BJ (cell line): ENCODE measurements at places on chromosomes 3 and 15. TPM values are rescaled to one million over a fixed set of nuclear protein-coding genes. Genes with fewer than 3 reads are reported as not detected.

GRCh38 chr3:99842826-99843589 is 25.3 kb downstream of the CMSS1 start:
- no peak for DNase-seq

DNA sequence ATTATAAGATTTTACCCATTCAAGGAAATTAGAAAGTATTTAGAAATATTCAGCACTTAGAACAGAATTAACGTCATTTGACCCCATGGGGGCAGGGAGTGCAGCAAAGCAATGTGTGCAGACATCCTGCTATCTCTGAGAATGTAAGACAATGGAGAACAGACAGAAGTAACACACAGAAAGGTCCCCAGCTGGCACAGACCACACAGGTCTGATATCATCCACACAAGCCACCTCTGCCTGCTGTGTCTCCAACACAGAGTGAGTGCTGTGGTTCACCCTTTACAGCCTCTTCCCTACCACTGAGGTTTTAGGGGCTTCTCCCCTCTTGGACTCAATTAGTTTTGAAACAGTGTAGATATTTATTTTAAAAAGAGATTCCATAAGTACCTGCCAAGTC is 16.1 kb downstream of the TXNRD3 start:
- no peak for DNase-seq

- no peak for DNase-seq
Measured at GRCh38 chr3:117586161-117586560, 876.6 kb downstream of the TUSC7 start.

DNA sequence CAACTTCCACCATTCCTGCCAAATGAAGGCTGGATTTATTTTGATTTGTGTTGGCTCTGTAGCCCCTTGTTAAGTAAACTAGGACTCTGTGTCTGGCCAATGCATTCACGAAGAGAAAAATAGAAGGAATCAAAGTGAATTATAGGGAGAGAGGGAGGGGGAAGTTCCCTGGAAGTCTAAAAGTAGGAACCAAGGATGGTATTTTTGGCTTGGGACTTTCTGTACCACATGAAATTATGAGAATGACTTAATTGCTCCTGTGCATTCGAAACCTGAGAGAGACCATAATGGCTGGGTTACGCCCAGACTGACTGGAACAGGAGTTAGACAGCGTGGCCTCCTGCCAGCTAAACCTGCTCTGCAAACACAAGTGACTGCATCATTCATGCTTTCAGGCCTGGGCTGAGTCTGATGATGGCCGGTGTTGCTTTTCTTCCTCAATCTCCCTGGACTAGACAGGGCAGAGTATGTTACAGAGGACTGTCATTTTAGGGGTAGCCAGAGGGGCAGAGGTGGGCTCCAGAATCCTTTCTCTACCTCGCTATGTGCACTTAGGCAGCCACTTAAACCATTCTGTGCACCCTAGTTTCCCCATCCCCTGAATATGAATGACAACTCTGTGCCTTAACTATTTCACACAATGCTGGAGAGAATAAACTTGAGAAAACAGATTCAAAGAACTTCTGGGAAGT is 58.9 kb downstream of the MYO1E start:
- no peak for DNase-seq

DNA sequence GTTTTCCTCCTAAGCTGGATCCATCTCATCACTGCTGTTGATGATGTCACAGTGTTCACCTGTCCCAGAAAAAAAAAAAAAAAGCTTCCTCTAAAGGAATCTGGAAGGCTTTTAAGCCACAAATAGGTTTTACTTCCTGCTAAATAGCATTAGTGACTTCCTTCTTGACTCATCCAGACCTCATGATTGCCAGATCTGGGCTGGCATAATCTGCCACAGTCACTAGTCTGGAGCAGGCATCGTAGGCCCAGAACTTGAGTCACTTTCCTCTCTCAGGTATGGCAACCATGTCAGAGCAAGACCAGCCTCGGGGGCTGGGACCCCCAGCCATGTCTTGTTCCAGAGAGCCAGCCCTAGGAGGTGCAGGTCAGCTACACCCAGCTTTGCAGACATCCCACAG is 266.5 kb upstream of the CADM2 start:
- no peak for DNase-seq

- DNase-seq = no peak
Measured at GRCh38 chr3:184471439-184471838, 90.1 kb upstream of the EPHB3 start.

- DNase-seq = no peak
Measured at GRCh38 chr3:31836131-31837075, 144.7 kb downstream of the OSBPL10 start.

DNA sequence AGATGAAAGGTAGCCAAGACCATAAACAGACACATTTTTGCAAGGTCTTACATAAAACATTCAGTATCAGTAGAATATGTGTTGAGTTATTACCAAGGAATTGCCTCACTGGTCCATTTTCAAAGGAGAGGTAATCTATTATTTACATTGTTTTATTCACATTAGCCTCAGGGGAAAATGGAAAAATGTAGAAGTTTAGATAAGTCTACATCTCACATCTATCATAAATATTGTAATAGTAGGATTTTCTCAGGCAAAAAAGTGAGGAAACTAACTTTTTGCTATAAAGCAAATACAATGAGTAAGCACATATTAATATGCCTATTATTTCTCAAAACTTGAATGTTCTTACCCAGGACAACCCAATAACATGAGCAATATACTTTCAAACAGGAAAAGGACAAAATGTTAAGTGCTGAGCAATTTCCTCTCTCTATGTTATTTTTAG is 184.6 kb upstream of the AGTR1 start:
- DNase-seq = no peak

DNA sequence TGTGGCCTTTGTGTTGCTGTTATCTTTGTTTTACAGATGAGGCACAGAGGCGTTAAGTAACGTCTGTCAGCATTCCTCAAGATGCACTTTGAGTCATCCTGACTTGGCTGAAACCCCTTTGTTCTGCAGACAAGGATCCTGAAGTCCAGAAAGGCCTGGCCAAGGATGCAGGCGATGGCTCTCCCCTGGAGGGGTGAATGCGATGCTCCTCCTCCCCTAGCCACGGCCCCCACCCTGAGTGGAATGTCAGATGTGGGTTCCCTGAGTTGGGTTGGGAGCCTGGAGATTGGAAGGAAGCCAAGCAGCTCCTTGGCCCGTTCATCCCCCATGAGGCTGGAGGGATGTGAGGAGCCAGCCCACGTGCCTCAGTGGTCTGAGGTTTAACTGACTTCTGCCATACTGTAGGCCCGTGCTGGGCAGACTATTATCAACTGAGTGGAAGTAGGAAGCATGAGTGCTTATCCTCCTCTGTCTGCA is 43.3 kb downstream of the POMGNT2 start:
- DNase-seq = no peak

DNA sequence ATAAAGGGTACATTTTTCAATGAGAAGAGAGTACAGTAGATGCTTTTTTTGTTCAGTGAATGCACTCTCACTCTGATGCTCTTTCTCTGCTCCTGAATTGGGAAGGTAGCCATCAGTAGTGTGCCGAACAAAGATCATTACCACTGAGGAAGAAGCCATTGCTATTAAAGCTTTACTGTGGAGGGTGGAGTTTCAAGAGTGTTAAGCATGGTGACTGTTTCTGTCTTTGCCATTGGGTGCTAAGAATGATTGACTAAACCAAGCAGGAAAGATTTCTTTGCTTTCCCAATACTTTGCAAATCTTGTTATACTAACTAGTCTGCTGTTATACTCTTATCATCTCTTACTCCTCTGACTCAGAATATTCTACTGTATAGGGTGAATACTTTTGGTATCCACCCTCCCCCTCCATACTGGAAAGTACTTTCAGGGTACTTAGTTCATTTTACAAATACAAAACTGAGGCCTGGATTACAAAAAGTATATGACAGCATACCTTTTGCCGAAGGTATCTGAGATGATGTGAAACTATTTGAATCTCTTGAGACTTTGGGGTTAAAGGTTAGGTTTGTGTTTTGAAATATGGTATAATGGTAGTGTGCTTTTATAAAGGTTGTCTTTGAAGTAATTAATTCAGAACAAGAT is 1.7 kb downstream of the RAB11A start:
- DNase-seq = no peak

DNA sequence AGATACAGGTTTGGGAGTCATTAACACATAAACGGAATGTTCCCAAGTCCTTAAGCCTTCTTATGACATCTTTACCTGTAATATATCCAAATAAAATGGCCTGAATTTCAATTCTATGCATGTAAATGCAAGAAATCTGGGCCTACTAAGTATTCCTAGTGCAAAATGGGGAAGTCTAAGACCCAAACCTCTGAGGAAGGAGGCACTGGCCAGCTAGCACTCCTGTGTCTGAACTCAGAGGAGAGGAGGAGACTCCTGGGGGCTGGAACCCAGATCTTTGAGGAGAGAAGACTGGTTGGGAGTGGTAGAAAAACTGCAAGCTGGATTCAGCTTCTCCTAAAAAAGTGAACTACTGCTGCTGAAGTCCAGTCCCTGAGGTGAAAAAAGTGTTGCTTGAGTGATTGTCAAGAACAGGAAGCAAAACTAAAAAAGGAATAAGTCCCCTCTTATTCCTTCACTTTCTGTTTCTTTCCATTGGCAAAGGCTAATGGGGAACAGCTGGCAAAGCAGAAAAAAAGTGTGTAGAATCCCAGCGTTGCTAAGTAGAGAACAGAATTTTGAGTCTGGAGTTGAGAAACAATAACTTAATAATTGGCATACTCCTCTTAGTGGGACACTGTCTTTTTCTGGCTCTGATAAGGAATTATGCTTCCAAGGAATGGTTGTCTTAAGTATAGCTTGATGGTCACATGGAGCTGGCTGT is 54.8 kb upstream of the ATP2C1 start:
- DNase-seq = no peak

- no peak for DNase-seq
Measured at GRCh38 chr3:61669668-61670299, 108.4 kb downstream of the PTPRG start.

DNA sequence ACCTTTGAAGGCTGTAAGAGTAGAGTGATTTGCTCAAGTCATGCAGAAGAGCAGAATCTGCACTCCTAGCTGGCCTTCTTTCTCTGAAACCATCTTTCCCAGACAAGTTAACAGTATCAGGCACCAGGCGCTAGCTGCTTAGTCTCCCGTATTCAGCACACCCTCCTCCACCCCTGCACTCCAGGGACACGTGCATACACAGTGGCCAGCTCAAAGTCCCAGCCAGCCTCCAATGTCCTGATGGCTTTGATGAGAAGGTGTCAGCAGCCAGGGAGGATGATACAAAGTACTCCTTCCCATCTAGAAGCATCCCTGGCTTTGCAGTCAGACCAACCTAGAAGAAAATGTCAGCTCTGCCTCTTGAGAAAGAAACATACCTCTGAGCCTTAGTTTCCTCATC is 177.8 kb downstream of the ADAMTS17 start:
- DNase-seq = no peak

DNA sequence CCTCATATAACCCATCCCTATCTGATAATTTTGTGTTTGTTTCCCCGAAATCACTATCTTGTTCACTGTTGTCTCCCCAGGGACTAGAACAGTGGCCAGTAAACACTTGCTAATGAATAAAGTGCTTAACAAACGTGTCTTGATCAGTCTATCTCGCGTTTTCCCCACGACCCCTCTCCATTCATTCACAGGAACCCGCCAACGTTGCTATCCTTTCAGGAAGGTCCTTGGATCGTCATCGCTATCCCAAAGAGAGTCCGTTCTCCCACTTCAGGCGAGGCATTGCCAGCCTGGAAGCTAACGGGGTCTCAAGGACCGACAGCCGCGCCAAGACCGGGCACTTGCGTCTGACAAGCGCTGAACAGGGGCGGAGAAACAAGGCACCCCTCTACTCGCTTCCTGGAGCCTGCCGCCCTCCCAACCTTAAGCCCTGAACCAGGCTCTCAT is 344 bp downstream of the LINS1 start:
- no peak for DNase-seq

- no peak for DNase-seq
Measured at GRCh38 chr3:39050029-39050428, 1.7 kb downstream of the SCN11A start.

GRCh38 chr3:173652093-173652492 is 254.5 kb downstream of the NLGN1 start:
- DNase-seq = no peak

DNA sequence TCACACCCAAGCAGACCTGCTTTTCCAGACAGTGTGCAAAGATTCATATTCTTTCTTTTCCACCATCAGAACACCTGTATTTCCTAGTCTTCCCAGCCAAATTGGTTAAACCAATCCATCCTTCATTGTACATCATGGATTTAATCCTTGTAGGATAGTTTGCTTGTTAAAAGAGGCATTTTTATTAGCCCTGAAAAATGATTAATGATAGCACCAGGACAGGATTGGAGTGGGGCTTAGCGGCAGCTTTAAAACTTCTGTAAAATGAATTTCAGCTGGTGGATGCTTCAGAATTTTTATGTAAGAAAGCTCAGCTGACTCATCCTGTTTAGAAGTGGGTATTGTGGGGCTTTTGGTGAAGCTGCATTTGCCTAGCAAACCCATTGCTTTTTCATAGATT is 36.1 kb upstream of the ARHGEF26 start:
- no peak for DNase-seq

DNA sequence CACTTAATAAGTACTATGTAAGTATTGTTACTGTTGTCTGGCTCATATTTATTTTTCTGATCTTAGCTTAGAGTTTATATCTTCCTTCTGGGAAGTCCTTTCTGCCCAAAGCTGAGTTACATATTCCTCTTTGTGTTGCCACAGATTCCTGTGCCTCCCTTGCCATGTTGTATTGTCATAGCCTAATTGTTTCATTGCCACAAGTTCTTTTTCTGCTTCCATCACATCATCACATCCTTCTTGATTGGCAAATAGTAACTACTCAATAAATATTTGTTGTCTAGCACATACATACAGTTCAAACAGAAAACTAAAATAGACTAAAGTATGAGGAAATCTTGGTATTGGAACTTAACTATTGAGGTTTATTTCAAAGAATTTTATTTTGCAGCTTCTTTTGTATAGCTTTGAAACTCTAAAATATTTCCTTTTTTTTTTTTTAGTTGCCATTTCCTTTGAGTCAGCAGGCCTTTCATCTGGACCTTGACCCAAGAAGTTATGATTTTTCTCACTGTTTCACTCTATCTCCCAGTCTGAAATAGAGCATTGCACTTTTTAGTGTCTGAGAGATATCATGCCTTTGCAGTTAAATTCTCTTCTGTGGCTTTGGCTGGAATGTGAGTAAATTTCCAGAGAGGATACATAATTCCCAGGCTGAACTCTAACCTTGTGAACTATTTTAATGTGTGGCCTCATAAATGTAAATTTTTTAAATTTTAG is 98.2 kb downstream of the ZNF609 start:
- peak; percentile 12 for DNase-seq

FGF12 gene
- 0.11 TPM in 1 of 2 replicates, not detected in the other for polyA plus RNA-seq

CP gene
- polyA plus RNA-seq = 0.07 TPM in 1 of 2 replicates, not detected in the other

TTLL13 gene
- 0.04 and 0.05 TPM in 2 replicates for polyA plus RNA-seq

TPRG1 gene
- 0.16 TPM in 1 of 2 replicates, not detected in the other for polyA plus RNA-seq

NPAP1 gene
- polyA plus RNA-seq = not detected in 2 replicates

TMEM202 gene
- not detected in 2 replicates for polyA plus RNA-seq

PIF1 gene
- 7.5 and 10.8 TPM in 2 replicates for polyA plus RNA-seq

RLBP1 gene
- not detected in 2 replicates for polyA plus RNA-seq
